GM04504 (cell line): ENCODE measurements at places on chromosomes 13 and 19.

DNA sequence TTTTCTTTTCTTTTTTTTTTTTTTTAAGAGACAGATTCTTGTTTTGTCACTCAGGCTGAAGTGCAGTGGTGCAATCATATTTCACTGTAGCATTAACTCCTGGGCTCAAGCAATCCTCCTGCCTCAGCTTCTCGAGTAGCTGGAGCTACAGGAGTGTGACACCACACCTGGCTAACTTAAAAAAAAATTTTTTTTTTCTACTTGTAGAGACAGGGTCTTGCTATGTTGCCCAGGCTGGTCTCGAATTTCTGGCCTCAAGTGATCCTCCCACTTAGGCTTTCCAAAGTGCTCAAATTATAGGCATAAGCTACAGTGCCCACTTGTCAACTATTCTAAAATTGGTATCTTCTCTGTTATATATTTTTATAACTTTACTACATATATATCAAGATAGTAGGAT lies 6.6 kb downstream of the ELF1 start:
- no peak for DNase-seq

DNA sequence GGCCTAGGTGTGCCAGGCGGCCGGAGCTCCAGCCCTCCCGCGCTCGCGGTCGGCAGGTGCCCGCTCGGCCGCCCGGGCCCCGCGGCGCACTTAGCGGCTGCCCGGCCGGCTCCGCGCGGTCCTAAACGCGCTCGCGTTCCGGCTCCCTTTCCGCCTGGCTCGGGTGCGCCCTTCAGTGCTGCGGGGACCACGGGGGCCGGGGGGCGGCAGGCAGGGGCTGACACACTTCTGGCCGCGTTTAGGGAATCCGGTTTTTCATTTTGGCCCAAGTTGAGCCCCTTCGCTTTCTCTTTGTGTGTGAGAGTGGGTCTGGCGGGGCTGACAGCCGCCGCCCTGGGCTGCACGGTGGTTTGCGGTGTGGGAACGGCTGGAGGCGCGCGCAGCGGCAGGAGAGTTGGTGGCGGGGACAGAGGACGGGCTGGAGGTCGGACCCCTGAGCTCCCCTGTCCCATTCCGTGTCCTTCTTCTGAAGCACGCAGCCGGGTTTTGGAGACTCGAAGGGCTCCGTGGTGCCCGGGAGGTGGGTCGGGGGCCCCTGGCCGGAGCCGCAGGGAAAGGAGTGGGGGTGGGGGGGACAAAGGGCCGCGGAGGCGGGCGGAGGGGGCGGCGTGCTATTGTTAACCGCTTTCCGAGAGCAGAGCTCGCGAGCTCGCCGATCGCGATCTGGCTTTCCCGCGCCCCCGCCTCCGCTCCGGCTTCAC lies 3.1 kb downstream of the FGF9 start:
- DNase-seq: no peak

- no peak for DNase-seq
Observed at GRCh38 chr19:51006406-51006805, 5.0 kb upstream of the KLK8 start.

DNA sequence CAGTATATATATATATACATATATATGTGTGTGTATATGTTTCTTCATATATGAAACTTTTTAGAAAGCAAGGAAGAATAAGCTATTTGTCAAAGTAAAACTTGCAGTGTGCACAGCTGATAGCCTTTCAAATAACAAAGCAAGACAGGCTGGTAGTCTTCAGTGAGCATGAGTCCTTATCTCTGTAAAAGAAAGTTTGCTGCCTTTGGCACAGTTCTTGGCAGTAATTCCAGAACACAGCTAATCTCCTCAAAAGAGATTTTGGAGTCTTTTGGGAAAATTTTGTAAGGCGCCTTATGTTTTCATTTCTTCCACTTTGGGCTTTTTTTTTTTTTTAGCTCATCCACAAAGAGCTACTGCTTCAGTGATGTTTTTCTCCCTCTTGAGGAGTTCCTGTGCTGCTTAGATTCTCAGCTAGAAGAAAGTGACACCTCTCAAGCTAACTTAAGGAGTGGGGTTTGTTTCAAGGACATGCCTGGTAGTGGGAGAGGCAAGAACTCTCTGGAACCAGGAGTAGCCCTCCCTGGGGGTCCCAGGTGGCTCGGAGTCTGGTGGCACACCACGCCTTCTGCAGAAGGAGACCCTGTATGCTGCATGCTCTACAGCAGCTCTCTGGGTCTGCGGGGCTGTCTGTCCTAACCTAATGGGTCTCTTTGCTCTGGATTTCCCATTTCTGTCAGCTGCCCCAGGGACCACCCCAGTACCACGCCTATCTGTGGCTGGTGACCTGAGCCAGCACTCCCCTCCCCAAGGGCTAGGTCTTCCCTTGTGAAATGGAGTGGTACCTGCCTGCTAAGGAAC lies 58.8 kb downstream of the TNFRSF19 start:
- DNase-seq: no peak

- DNase-seq: no peak
Observed at GRCh38 chr19:41888926-41889325, 5.9 kb downstream of the ARHGEF1 start.

DNA sequence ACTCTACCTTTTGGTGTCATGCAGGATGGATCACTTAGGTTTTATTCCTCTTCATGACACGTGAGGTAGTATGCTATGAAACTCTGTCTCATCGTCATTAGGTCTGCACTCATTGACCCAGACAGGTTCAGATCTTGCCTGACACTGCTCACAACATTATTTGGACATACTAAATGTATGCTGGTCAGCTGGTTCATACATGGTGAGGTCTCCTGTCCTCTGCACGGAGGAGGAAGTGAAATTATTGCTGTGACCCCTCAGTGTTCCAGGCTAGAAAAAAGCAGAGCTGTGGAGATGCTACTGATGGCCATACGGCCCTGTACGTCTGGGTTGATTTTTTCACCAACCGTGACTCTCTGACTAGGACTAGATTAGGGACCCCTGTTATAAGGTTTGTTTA lies 35.8 kb downstream of the LATS2 start:
- no peak for DNase-seq

GRCh38 chr19:34900245-34900644 lies 26.5 kb upstream of the ZNF30 start:
- DNase-seq: no peak

DNA sequence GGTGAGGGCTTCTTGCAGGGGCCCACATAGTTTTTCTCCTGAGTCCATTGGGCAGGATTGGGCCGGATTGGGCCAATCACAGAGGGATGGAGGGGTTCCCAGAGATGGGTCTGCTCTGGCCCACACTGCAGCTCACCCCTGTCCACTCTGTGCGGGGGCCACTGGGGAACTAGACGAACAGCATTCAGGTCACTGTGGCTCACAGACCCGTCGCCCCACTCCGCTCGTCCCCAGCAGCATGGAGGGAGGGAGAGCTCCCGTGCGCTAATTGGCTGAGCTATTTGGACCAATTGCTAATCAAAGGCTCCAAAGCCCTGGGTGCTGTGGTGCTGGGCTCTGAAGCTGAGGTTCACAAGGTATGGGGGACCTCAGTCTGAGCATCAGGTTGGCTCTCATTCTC lies 11.3 kb downstream of the NACC1 start:
- DNase-seq: no peak

GRCh38 chr13:34647379-34648150 lies 294.5 kb upstream of the NBEA start:
- no peak for DNase-seq

GRCh38 chr13:53848366-53848961 lies 819.9 kb downstream of the OLFM4 start:
- no peak for DNase-seq

- DNase-seq: no peak
Observed at GRCh38 chr19:47499371-47499770, 15.4 kb upstream of the KPTN start.

DNA sequence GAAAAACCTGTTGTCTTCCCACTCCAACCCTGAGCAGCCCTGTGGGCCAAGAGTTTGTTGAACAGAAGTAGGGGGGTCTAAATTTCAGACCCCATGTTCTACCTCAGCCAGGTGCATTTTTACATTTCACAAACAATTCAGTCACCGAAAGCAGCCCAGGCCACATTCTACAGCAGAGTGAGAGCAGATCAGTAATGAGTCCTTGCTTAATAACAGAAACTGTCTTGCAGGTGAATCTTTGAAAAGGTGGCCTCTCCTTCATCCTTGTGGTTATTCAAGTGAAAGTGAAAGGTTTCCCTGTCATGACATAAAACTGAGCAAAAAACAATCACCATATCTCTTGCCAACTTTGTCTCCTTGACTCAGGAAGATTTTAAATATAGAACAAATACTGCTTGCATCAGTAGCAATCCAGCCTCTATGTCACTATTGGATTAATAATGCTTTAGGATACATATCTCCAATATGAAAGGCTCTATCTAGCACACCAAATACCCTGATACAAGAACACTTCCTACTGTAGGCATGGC lies 670.2 kb downstream of the DIAPH3 start:
- no peak for DNase-seq

DNA sequence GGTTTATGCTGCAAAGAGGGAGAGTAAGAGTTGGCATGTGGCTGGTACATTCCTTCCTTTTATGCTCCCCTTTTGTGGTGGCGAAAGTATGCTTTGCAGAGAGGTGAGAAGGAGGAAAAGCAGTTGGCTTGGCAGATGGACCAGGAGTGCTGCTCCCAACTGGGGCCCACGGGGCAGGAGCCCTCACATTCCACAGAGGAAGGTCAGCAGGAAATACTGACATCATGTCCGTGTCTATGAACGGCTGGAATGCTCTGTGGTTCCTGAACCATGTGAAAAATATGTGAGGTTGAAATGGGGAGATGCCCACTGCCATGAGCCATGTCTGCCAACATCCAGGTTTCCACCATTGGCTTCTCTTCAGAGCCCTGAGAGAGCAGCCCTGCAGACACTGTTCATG lies 33.3 kb upstream of the GAS6 start:
- peak; percentile 90 for DNase-seq

GRCh38 chr13:60689571-60689970 lies 292.6 kb downstream of the TDRD3 start:
- no peak for DNase-seq

GRCh38 chr19:29866011-29866410 lies 54.2 kb downstream of the CCNE1 start:
- DNase-seq: no peak

- DNase-seq: no peak
Observed at GRCh38 chr13:74841123-74841522, 640.8 kb downstream of the TBC1D4 start.

GRCh38 chr13:74134777-74135325 lies 647 bp upstream of the KLF12 start:
- DNase-seq: no peak

GRCh38 chr19:11401808-11402543 lies 17.1 kb downstream of the RGL3 start:
- DNase-seq: no peak

DNA sequence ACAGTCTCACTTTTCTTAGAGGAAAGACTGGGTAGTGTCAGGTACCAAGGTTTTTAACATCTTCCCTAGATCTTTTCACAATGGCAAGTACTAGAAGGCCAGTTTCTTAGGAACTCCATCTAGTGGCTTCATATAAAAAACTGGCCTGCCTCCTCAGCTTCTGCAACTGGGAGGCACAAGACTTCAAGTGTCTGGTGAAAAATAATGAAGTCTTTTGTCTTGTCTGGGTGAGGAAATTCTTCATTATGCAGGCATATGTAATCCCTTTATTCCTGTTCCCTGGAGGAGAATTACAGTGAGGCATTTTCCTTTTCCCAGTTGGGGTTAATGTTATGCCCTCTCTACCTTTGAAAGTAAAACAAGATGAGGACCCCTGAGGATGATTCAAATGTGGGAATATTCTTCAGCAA lies 300.5 kb downstream of the NALCN start:
- no peak for DNase-seq

DNA sequence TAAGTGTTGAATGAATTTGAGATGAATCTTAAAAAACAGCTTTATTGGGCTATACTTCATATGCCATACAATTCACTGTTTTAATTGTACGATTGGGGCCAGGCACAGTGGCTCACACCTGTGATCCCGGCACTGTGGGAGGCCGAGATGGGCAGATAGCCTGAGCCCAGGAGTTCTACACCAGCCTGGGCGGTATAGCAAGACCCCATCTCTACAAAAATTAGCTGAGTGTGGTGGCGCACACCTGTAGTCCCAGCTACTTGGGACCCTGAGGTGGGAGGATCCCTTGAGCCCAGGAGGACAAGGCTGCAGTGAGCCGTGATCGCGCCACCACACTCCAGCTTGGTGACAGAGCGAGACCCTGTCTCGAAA lies 10.3 kb downstream of the ARID3A start:
- no peak for DNase-seq

- DNase-seq: no peak
Observed at GRCh38 chr13:62305756-62306155, 890.1 kb upstream of the PCDH20 start.

- DNase-seq: no peak
Observed at GRCh38 chr13:112835344-112835743, 133.7 kb upstream of the MCF2L start.
